Cortex of kidney (tissue), 1 donor: ENCODE measurements at places on chromosomes 1 and 21.

DNA sequence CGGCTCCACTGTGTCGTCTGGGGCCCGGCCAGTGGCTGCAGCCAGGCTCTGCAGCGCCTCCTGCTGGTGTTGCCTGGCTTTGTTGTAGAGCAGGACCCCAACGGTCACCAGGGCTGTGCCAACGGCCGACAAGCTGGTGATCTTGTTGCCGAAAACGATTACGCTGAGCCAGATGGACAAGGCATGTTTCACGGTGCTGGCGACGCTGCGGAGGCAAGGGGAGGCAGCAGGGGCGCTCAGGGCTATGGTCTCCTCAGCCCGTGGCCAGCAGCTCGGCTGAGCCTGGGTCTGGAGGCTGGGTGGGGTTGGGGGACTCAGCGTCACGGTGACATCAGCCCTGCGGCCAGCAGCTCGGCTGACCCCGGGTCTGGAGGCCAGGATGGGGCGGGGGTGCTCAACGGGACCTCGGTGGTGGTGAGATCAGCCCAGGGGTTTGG, 7.0 kb upstream of the CDK11B start:
- DNase-seq = no peak

- DNase-seq = no peak
Observed at GRCh38 chr1:209517681-209518050, 65.8 kb upstream of the CAMK1G start.

- DNase-seq = no peak
Observed at GRCh38 chr1:244046907-244047611, 4.0 kb upstream of the ZBTB18 start.

DNA sequence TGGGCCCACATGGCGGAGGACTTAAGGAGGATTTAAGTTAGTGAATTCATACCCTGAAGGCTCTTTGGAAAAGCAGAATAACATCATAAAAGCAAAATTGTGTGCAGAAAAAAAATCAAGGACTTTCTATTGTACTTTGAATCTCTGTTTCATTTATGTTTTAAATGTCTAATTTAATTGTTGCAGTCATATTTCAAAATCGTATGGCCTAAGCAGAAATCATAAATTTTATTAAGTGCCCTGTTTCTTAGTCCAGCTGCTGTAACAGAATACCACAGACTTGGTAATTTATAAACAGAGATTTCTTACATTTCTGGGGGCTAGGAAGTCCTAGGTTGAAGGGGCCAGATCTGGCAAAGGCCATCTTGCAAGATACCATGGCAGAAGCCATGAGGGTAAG, 555.6 kb downstream of the LTN1 start:
- DNase-seq = no peak

- DNase-seq = no peak
Observed at GRCh38 chr1:117967881-117968280, 38.3 kb downstream of the WDR3 start.

DNA sequence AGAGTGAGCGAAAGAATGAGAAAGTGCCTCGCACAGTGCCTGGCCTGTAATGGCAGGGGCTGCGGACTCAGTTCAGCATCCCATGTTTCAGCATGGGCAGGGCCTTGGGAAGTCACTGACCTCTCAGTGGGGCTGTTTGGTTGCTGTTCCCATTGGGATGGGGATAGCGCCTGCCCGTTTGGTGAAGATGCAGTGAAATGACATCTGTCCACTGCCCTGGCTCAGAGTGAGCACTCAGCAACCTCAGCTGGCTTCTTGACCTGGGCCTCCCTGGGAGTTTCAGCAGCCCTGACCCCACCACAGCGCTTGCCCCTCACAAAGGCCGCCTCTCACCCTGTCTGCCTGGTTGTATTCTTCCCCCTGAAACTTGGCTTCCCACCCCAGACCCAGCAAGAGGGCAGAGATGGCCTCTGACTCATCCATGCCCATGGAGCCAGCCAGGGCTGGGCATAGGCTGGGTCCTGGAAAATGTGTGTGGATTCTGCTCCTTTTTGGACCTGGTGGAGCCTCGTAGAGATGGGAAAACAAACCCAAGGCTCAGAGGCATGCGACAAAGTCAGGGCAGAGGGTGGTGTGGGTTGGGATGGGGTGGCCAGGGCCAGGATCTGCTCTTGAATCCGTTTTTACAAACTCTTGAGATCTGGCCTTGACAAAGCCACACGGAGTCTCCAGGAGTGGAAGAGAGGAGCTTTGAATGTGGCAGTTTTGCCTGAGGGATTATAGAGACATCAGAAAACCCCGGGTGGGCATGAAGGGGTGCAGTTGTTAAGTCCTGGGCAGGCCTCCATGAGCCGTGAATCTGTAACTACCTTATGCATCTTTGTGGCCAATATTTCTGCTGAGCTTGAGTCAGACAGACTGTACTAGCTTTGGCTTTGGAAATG, 1.2 kb downstream of the XKR8 start:
- DNase-seq = no peak

DNA sequence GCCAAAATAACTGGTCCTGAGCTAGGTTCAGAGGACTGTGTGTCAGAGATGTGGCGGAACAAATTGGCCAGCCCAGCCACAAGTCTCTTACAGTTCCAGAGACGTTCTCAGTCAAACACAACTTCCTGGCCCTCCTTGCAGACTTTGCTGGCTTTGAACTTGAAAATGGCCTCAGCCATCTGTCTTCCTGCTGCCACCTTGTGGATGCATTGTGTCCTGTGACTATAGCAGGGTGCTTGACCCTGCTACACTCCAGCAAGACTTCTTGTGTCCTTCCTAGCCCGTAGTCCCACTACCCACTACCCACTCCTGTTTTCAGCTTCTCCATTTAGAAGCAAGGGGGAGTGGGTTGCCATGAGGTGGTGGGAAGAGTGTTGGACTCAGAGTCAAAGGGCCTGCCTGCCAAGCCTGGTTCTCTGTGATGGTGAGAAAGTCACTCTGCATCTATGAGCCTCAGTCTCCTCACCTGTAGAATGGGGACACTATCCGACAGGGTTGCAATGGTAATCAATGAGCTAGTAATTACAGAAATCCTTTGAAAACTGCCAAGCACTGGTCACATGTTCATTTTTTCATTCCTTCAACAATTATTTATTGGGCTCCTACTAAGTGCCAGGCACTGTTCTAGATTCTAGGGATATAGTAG, 109.9 kb downstream of the IGSF21 start:
- DNase-seq = no peak

DNA sequence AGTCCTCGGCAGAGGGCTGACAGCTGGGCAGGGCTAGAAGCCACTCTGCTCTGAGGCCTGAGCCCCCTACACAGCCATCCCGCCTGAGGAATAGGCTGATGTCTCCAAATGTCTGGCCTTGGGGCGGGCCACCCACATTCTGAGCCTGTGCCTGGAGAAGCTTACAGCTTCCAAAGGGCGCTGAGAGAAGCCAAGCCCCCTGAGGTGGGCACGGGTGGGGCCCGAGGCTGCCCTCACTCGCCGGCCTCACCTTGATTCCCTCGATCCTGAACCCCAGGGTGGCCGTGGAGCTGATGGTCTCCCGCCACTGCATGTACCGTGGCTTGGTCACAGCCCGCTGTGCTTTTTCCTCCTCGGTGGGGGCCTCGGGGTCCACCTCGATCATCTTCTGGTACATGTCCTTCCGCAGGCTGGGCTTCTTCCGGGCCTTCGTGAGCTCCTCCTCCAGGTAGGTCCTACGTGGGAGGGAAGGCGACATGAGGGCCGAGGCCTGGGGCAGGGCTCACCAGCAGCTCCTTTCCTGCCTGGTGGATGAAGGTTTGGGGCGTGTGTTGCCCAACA, 93.2 kb downstream of the STUM start:
- DNase-seq = no peak

GRCh38 chr1:25688390-25689119, 72.0 kb downstream of the MAN1C1 start:
- no peak for DNase-seq

GRCh38 chr1:38848071-38848470, 11.5 kb downstream of the RRAGC start:
- DNase-seq = no peak

DNA sequence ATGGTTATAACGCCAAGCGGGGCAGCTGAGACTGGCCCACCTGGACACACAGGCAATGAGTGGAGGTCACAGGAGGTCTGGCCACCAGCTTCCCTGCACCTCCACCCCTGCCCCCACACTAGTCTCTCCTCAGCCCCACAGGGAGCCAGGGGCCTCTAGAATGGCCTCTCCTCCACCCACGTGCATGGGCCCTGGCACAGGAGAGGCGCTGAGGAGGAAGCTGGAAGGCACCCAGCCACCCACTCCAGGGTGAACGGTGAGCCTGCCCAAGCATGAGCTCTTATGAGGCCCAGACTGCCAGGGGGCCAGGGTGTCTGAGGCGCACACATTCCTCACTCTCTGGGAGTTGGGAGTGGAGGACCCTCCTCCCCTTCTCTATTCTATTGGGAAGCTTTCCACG, 22.2 kb downstream of the LRP8 start:
- DNase-seq = no peak

- no peak for DNase-seq
Observed at GRCh38 chr21:36769051-36769839, 70.3 kb downstream of the SIM2 start.

DNA sequence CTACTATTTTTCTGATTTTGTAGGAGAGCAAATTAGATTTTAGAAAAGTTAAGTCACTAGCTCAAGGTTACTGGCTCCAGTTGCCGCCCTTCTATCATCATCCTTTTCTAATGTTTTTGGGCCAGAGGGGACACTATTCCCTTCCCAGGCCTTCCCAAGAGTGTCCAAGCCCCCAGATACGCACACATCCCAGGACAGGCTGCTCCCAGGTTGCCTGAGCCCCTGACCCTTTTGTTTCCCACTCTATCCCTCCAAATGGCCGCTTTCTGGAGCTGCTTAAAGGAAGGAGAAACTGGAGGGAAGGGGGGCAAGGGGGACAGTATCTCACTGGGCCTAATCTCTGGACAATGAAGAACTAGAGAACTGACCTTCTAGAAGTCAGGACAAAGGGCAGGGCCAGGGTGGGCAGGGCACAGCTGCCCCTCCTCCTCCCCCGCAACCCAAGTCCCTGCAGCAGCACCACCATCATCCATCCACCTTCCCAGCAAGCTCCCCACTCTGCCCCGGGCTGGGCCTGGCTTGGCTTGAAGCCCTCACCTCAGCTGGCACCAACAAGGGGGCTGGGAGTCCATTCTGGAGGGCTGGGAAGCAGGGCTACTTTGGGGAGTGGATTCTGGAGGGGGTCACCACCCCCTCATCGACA, 1.1 kb upstream of the MAP7D1 start:
- no peak for DNase-seq

- DNase-seq = no peak
Observed at GRCh38 chr1:55203064-55203463, 12.1 kb downstream of the USP24 start.

- DNase-seq = no peak
Observed at GRCh38 chr1:109767637-109768334, 4.1 kb upstream of the EPS8L3 start.

DNA sequence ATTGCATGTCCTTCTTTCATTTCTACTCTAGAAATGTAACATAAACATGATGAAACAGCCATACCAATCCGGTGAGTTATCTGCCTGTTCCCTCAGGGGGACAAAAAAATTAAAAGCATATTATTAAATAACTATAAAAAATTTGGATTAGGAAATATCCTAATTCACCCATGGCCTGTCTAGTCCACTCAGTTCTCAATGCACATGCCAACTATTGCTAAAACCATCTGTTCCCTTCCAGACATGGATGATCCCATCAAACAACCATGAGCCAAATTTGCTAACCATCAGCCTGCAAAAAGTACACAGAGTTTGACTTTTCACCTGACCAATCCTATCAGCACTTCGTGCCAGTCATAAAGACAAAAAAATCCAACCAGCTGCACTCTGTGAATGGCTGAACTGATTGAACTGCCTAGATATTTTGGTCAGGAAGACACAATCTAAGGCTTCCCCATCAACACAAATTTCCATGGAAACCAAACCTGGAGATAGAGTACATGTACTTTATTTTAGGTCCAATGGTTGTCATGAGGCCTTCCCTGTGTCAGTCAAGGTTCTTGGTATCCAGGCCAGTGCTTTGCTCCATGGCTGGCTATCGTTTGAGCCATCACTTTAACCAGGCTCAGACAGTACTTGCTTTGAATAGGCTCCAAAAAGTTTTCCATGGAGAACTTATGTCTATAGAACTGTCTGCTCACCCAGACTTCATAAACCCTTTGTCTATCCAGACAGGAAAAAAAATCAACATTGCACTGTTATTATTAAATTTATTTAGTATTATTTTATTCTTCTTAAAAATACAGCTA, 570.8 kb downstream of the LTN1 start:
- no peak for DNase-seq

DNA sequence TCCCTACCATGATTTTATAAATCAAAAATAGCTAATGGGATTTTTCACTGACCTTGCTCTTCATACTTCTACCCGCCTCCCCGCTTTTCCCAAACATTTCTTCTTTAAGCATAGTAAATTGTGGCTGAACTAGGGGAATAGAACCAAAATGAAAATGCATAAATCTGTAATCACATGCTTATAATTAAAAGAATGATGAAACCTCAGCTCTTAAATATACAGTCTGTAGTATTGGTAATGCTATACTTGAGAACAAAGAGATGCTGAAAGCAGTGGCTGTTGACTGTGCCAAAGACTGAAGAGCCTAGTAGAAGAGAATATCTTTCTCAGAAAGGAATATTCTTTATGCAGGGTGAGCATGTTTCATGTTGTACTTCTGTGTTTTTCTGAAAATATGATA, 249.1 kb downstream of the GREM2 start:
- no peak for DNase-seq

DNA sequence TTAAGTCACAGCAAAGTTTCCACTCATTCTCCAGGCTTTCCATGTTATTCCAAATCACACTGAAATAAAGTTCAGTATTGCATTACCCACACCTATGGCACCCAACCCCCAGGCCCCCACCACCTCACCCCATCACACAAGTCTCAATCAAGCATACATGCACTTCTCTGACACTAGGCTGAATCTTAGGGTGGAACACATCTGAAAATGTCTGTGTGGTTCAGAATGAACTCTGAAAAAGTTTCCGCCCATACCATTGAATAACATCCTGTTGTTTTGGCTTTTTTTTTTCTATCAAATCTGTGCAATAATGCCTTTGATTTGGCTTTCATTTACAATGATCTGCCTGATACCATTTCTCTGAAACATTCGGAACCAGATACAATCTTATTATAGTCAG, 25.8 kb upstream of the LRRC8C start:
- no peak for DNase-seq

GRCh38 chr1:119675349-119676345, 27.6 kb upstream of the ZNF697 start:
- DNase-seq = no peak
